T-helper 2 cell treated with Interferon-gamma antibody and Interleukin-4, amounts not matched to agents 5 μg/mL and 100 μg/mL, for 36 hours (primary cell): ENCODE measurements at places on chromosomes 12 and 14.
A peak's percentile ranks its signal among the peaks of the same experiment; 100 is the strongest.

GRCh38 chr12:24500831-24501230, 448.1 kb downstream of the BCAT1 start:
- no peak for DNase-seq
- H3K4me1 ChIP-seq, result no peaks in the 10 kb centered on the region
- H3K27me3 ChIP-seq, result no peaks in the 10 kb centered on the region
- H3K4me3 ChIP-seq, result no peak overlapping the region
- H3K36me3 ChIP-seq, result no peaks in the 10 kb centered on the region
- no peak overlapping the region for H3K27ac ChIP-seq

- H3K4me3 ChIP-seq, result no peak overlapping the region
- H3K4me1 ChIP-seq, result peaks cover 4% of the 10 kb centered on the region
- no peaks in the 10 kb centered on the region for H3K27me3 ChIP-seq
- H3K36me3 ChIP-seq, result no peaks in the 10 kb centered on the region
These were observed 114.9 kb upstream of the PWP1 start for GRCh38 chr12:107570721-107571120.

- peaks cover 12% of the 10 kb centered on the region for H3K4me1 ChIP-seq
- H3K4me3 ChIP-seq, result no peak overlapping the region
- H3K27ac ChIP-seq, result no peak overlapping the region
- DNase-seq, result no peak
These were observed 17.3 kb downstream of the PPM1A start for GRCh38 chr14:60266021-60266937.

- H3K4me3 ChIP-seq, result no peak overlapping the region
- no peaks in the 10 kb centered on the region for H3K36me3 ChIP-seq
- no peaks in the 10 kb centered on the region for H3K4me1 ChIP-seq
- H3K27me3 ChIP-seq, result no peaks in the 10 kb centered on the region
- DNase-seq, result no peak
These were observed 54.2 kb downstream of the PTPRQ start for GRCh38 chr12:80498059-80498728.

DNA sequence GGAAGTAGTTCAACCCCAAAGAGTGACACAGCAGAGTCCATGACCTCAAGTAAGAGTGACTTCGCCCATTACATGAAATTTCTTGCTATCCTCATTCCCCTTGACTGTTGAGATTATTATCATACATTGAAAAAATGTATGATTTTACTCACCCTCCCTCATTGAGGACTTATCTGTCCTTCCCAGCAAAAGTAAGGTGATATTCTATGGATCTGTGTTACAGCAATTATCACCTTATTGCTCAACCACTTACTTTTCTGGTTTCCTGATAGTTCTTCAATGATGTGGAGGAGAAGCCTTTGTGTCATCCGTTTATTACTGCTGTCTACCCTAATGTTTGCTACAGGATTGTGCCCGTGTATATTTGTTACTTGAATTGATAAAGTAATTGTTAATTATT, 306.2 kb downstream of the TRHDE start:
- DNase-seq, result no peak
- H3K27ac ChIP-seq, result no peak overlapping the region
- no peaks in the 10 kb centered on the region for H3K36me3 ChIP-seq
- no peak overlapping the region for H3K4me3 ChIP-seq

DNA sequence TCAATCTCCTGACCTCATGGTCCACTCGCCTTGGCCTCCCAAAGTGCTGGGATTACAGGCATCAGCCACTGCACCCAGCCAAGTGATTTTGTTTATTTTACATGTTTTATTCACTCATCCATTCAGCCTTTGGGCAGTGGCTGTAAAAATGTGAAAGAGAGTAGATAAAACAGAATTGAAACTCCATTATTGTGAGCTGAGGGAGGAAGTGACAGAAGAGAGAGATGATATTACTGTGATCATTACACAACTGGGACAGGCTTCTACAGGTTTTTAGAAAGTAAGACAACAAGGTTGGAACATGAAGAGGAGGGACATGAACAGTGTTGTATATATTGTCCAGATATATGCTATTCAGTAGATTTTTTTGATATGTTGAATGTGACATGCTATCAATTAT, 25.0 kb downstream of the CREBL2 start:
- no peak overlapping the region for H3K4me3 ChIP-seq
- peak overlapping the region; percentile 16 for H3K27ac ChIP-seq
- peaks cover 48% of the 10 kb centered on the region for H3K36me3 ChIP-seq
- H3K4me1 ChIP-seq, result peaks cover 6% of the 10 kb centered on the region

DNA sequence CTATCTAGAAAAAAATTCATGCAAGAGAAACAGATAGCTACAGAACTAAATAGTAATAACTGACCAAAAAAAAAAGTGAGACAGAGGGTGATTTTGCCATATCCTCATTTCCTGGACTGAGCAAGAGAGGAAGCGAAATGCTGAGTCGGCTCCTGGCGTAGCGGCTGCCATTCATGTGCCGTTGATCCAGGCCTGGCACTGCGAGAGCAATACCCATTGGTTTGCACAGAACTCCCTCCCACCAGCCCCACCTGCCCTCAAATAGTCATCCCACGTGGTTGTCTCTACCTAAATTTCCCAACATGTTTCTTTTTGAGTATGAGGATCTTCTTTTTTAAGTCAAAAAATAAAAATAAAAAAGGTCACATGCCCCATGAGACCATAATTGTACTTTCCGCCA, 9.4 kb upstream of the WNT5B start:
- H3K27ac ChIP-seq, result no peak overlapping the region
- H3K4me1 ChIP-seq, result peaks cover 25% of the 10 kb centered on the region
- no peaks in the 10 kb centered on the region for H3K36me3 ChIP-seq
- H3K4me3 ChIP-seq, result no peak overlapping the region
- peak; percentile 22 for DNase-seq
- no peaks in the 10 kb centered on the region for H3K27me3 ChIP-seq

DNA sequence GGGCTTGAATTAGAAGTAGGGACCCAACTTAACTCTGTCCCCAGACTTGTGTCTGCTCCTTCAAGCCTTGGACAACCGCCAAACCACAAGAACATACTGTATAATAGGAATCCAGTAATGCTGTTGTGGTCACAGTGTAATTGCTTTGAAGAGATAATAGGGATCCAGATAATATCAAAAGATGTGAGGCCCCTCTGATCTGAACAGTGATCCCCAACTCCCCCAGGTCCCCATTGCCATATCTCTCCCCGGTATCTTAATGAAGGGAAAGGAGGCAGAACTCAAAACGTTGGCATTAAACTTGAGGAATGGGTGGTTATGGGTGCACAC, 8.5 kb upstream of the PLEKHH1 start:
- no peaks in the 10 kb centered on the region for H3K36me3 ChIP-seq
- no peak overlapping the region for H3K27ac ChIP-seq
- DNase-seq, result no peak

DNA sequence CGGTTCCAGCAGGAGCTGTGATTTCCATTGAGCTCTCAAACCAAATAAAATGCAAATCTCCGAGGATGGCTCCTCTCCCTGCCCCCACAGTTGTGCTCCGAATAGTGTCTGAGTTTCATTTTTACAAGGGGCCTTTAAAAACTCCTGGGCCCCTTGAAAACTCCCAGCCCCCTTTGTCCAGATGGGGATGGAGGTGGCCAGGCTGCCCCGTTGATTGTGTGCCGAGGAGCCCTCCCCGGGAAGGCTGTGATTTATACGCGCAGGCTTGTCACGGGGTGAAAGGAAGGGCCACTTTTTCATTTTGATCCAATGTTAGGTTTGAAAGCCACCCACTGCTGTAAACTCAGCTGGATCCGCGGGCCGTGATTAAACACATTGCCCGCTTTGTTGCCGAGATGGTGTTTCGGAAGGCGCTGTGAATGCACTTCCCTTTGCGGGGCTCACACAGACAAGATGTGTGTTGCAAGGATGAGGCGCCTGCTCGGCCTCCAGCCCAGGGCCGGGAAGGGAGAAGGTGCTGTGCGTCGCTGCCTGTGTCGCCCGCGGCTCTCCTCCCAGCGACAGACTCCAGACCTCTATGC, 98.8 kb downstream of the TMEM132C start:
- no peak overlapping the region for H3K27ac ChIP-seq
- peaks cover 4% of the 10 kb centered on the region for H3K27me3 ChIP-seq
- DNase-seq, result no peak
- H3K4me1 ChIP-seq, result no peaks in the 10 kb centered on the region
- H3K36me3 ChIP-seq, result no peaks in the 10 kb centered on the region

GRCh38 chr12:12357719-12358461, 1.0 kb downstream of the BORCS5 start:
- H3K27me3 ChIP-seq, result no peaks in the 10 kb centered on the region
- peaks cover 39% of the 10 kb centered on the region for H3K4me1 ChIP-seq
- no peak for DNase-seq

GRCh38 chr14:95370076-95370475, 50.4 kb upstream of the CLMN start:
- no peaks in the 10 kb centered on the region for H3K36me3 ChIP-seq
- H3K4me1 ChIP-seq, result no peaks in the 10 kb centered on the region
- no peak overlapping the region for H3K27ac ChIP-seq
- DNase-seq, result no peak

- no peaks in the 10 kb centered on the region for H3K36me3 ChIP-seq
- no peak overlapping the region for H3K27ac ChIP-seq
- no peak overlapping the region for H3K4me3 ChIP-seq
- no peaks in the 10 kb centered on the region for H3K27me3 ChIP-seq
These were observed 64.5 kb downstream of the FOXG1 start for GRCh38 chr14:28831126-28831525.

GRCh38 chr12:107590413-107590812, 95.2 kb upstream of the PWP1 start:
- H3K27me3 ChIP-seq, result no peaks in the 10 kb centered on the region
- H3K36me3 ChIP-seq, result peaks cover 9% of the 10 kb centered on the region
- H3K4me3 ChIP-seq, result no peak overlapping the region
- H3K4me1 ChIP-seq, result no peaks in the 10 kb centered on the region
- DNase-seq, result no peak

DNA sequence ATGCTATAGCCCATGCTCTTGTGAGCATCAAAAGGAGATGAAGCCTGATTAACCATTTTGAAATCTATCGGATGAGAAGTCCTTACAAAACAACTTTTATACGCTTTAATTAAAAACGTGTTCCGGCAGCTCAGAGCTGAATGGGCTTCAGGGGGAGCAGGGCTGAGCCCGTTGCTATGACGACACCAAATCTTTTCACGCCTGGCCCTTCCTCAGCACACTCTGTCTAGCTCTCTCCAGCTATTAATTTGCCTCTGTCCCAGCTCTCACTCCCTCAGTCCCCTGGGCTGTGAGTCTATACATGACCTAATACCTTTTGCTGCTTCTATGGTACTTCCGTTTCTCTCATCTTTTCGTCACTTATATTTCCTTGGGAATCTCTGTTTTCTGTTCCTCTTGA, 15.8 kb downstream of the FOXA1 start:
- H3K4me3 ChIP-seq, result no peak overlapping the region
- H3K36me3 ChIP-seq, result no peaks in the 10 kb centered on the region
- H3K27me3 ChIP-seq, result peaks cover 6% of the 10 kb centered on the region
- no peak for DNase-seq
- H3K27ac ChIP-seq, result no peak overlapping the region

GRCh38 chr14:79487632-79488031, 723.7 kb downstream of the DIO2 start:
- no peaks in the 10 kb centered on the region for H3K27me3 ChIP-seq
- DNase-seq, result no peak
- no peaks in the 10 kb centered on the region for H3K36me3 ChIP-seq
- H3K4me1 ChIP-seq, result no peaks in the 10 kb centered on the region

- H3K36me3 ChIP-seq, result no peaks in the 10 kb centered on the region
- H3K27ac ChIP-seq, result no peak overlapping the region
- DNase-seq, result no peak
- H3K4me3 ChIP-seq, result no peak overlapping the region
- H3K4me1 ChIP-seq, result no peaks in the 10 kb centered on the region
These were observed 16.0 kb downstream of the DBX2 start for GRCh38 chr12:45034861-45035265.

DNA sequence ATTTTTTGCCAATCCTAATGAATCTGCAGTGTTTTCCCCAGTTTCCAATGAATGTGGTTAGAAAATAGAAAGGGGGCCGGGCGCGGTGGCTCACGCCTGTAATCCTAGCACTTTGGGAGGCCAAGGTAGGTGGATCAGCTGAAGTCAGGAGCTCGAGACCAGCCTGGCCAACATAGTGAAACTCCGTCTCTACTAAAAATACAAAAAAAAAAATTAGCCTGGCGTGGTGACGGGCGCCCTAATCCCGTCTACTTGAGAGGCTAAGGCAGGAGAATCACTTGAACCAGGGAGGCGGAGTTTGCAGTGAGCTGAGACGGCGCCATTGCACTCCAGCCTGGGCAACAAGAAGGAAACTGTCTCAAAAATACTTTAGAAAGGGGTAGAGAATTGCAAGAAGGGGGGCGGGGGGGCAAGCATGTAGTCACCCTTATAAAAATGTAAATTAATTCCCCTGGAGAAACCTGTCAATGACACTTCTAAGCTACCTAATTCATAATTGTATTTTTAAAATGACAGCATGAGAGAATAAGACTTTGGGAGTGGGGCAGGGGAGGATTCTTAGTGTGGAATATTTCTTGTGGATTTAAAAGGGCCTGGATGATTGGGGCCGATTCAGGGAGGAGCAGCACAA, 1.7 kb downstream of the KLHDC2 start:
- H3K27me3 ChIP-seq, result no peaks in the 10 kb centered on the region
- peaks cover 29% of the 10 kb centered on the region for H3K4me1 ChIP-seq
- DNase-seq, result no peak
- peak overlapping the region; percentile 98 for H3K4me3 ChIP-seq
- peaks cover 8% of the 10 kb centered on the region for H3K36me3 ChIP-seq

DNA sequence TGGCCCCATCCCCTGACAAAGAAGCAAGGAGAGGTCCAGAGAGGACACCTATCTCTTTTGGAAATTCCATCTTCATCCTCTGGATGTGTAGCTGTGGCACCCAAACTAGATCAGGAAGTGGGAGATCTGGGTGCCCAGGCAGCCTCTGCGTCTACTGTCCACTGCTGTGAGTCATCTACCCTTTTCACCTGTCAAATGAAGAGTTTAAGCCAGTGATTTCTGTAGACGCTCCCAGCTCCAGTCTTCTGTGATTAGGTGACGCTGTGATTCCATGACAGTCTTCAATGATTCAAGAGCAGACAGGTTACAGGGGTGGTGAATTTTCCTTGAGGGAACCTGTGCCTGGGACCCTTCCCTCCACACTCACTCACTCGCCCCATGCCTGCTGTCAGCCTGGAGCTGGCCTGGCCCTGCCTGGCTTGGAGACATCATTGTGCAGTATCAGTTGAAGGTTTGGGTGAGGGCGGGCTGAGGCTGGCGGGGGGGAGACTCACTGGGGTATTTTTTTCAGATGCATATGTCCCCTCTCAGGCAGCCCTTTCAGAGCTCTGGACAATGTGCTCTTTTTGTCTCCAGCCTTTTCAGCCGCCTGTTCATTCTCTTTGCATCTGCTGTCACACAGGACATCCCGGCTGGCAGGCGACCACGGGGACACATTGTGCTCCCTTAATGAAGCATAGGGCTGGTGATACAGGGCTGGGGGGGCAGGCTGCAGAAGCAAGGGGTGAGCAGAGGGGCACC, 56.8 kb upstream of the PARP11 start:
- no peak overlapping the region for H3K27ac ChIP-seq
- DNase-seq, result no peak
- H3K27me3 ChIP-seq, result peaks cover 17% of the 10 kb centered on the region
- peaks cover 3% of the 10 kb centered on the region for H3K36me3 ChIP-seq
- H3K4me3 ChIP-seq, result no peak overlapping the region

GRCh38 chr14:61434311-61434710, 112.9 kb downstream of the PRKCH start:
- no peak overlapping the region for H3K4me3 ChIP-seq
- H3K27me3 ChIP-seq, result no peaks in the 10 kb centered on the region
- peak overlapping the region; percentile 28 for H3K27ac ChIP-seq
- H3K36me3 ChIP-seq, result peaks cover 40% of the 10 kb centered on the region
- peaks cover 74% of the 10 kb centered on the region for H3K4me1 ChIP-seq

- peaks cover 44% of the 10 kb centered on the region for H3K4me1 ChIP-seq
- peaks cover 16% of the 10 kb centered on the region for H3K36me3 ChIP-seq
- H3K4me3 ChIP-seq, result peak overlapping the region; percentile 76
These were observed 64.4 kb upstream of the BTG1 start for GRCh38 chr12:92210071-92210470.
